ENCODE measurements at places on chromosomes 12 and 14. TPM values are rescaled to one million over a fixed set of nuclear protein-coding genes. Genes with fewer than 3 reads are reported as not detected.

The GSC gene
- total RNA-seq = not detected

The TMEM132C gene
- total RNA-seq = 0.64 TPM

The CD163L1 gene
- total RNA-seq = 6.1 TPM

- H3K27me3 ChIP-seq = no peaks in the 10 kb centered on the region
- H3K36me3 ChIP-seq = no peaks in the 10 kb centered on the region
- H3K4me1 ChIP-seq = no peaks in the 10 kb centered on the region
- H3K27ac ChIP-seq = no peak overlapping the region
- H3K4me3 ChIP-seq = no peak overlapping the region
Observed at GRCh38 chr14:32825058-32825457, 113.6 kb upstream of the NPAS3 start.

- no peak for DNase-seq
- no peaks in the 10 kb centered on the region for H3K4me1 ChIP-seq
- no peak overlapping the region for H3K27ac ChIP-seq
- H3K27me3 ChIP-seq = no peaks in the 10 kb centered on the region
- H3K4me3 ChIP-seq = no peak overlapping the region
Observed at GRCh38 chr12:112517730-112518364, 99.1 kb downstream of the PTPN11 start.

GRCh38 chr12:132827763-132828703 is 636 bp downstream of the GOLGA3 start:
- H3K4me3 ChIP-seq = peak overlapping the region; percentile 97
- DNase-seq = peak; percentile 73
- H3K27me3 ChIP-seq = no peaks in the 10 kb centered on the region
- peaks cover 20% of the 10 kb centered on the region for H3K4me1 ChIP-seq
- H3K36me3 ChIP-seq = peaks cover 27% of the 10 kb centered on the region

DNA sequence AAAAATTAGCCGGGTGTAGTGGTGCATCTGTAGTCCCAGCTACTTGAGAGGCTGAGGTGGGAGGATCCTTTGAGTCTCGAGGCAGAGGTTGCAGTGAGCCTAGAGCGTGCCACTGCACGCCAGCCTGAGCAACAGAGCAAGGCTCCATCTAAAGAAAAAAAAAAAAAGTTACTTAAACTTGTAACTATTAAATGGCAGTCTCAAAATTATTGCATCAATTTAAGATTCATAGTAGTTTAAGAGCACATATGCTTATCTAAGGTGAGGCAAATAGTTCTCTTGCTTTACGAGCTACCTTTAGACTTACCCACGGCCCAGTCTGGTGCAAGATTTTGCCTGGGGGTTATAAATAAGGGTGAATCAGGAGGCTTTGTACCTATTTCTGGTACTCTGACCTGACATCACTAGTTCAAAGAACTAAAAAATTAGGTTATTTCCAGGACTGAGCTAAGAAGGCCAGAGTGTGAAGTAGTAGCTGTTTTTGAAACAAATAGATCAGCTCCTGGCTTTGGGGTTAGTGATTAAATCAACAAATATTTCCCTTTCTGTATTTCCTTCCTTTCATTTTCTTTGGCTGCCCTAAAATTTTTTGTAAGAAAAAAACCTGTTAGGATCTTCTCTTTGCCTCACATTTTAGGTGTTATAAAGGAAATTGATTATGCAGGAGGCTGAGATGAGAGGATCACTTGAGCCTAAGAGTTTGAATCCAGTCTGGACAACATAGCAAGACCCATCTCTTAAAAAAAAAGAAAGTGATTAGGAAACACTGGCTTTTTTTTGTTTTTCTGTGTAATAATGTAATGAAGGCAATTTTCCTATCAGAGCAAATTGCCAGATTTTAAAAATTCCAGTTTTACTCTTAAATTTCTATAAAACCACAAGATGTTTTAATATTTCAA is 3.6 kb downstream of the MGAT2 start:
- no peak for DNase-seq
- H3K36me3 ChIP-seq = peaks cover 9% of the 10 kb centered on the region
- H3K4me3 ChIP-seq = no peak overlapping the region
- H3K27ac ChIP-seq = no peak overlapping the region
- peaks cover 26% of the 10 kb centered on the region for H3K4me1 ChIP-seq
- no peaks in the 10 kb centered on the region for H3K27me3 ChIP-seq

GRCh38 chr12:65074932-65075331 is 46.2 kb downstream of the WIF1 start:
- no peaks in the 10 kb centered on the region for H3K36me3 ChIP-seq
- no peak for DNase-seq
- no peak overlapping the region for H3K27ac ChIP-seq
- H3K27me3 ChIP-seq = no peaks in the 10 kb centered on the region
- no peak overlapping the region for H3K4me3 ChIP-seq

Data from upper lobe of right lung (tissue), 1 donor.